NCI-H2171 (cell line): ENCODE measurements at places on chromosomes 5 and 9.
A peak's percentile ranks its signal among the peaks of the same experiment; 100 is the strongest.

DNA sequence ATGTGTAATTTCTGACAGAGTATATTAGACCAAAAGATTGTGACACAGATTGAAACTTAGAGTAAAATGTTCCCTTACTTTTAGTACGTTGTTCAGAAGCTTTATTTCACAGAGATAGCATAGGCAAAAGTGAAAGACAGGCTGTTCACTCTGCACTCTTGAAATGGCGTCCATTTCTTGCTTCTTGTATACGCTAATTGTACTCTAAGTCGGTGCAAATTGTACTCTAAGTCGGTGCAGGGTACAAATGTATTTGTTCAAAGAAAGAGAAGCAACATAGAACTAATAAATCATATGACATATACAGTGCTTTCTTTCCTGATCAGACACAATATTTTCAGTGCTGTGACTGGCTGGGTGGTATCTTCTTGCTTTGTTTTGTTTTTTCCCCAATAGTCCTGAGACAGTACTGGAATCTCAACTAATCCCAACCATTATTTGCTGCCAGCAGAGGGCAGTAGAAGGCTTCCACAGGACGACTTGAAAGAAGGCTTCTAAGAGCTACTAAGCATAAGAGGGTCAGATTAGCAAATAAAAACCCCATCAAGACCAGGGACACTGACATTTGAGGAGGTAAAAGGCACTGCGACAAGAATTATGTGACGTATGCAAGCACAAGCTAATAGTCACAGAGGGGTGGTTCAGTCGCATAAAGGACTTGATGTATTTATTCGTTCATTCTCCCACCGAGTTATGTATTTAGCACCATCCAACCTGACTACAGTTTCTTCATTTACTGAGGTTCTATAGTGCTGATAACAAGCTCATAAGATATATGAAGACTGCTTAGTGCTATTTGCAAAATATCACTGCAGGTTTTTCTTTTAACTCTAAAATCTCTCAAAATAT lies 831.8 kb downstream of the TAF11L14 start:
- DNase-seq: peak; percentile 49

DNA sequence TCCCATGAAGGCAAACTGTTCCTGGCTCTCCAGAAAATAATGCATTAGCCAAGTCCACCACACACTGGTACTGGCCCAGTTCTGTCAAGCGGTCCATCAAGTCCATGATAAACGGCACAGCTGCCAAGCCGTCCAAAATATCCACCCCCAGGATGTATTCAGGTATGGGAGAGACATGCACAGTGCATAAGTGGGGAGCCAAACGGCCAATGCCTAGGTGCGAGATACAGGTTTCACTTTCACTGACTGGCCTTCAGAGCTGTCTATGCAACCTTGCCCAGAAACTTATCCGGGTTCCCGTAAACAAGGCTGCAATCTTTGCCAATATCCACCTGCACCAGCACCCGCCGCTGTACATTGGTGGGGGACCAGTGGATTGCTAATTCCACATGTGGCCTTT lies 795.8 kb downstream of the EFNA5 start:
- no peak for DNase-seq

GRCh38 chr9:89661956-89662717 lies 57.3 kb downstream of the GADD45G start:
- peak; percentile 96 for DNase-seq

DNA sequence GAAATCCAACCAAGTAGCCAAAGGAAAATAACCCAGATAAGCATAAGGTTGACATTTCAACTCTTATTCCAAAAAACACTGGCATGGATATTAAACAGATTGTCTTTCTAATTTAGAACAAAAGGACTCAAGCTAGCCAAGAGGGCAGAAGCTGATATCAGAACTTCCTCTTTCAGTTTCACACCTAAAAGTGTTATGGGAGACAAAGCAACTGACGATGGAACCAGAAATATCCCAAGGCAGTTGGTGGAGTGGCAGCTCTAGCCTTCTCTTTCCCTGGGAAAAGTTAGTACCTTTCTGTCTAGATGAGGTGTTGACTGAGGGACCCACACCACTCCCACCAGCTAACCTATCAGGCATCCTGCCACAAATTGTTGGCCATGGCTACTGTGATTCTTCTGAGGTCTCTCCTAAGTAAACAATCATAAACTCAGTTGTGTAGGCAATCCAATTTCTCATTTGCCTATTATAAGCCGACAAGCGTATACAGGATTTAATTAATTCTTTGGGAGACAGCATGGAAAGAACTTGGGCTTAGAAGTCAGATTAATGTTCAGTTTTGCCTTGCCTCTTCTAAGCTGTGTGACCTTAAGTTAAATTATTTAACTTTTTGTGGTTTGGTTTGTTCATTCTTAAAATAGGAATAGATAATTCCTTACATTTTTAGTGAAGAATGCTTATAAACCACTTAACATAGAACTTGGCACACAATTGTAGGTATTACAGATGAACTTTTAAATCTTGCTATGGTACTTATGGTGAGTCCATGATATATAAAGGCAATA lies 110.9 kb upstream of the ADAMTSL1 start:
- DNase-seq: no peak

GRCh38 chr5:37770786-37771185 lies 69.1 kb downstream of the GDNF start:
- DNase-seq: no peak

- DNase-seq: no peak
Observed at GRCh38 chr9:15576350-15577050, 23.7 kb downstream of the CCDC171 start.

DNA sequence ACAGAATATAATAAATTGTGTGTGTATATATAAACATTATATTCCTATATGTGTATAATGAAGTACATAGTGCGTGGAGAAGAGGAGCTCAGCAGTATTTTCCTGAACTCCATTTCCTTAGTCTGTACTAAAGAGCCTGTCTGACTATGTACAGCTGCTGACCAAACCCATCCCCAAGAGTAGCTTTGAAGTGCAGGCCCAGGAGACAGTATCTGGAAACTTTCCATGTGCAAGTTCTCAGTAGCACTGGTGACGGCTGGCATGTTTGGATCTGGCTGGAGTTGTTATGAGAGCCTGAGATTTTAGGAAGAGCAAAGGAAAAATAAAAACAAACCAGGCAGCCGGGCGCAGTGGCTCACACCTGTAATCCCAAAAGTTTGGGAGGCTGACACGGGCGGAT lies 244.2 kb downstream of the RFK start:
- no peak for DNase-seq

DNA sequence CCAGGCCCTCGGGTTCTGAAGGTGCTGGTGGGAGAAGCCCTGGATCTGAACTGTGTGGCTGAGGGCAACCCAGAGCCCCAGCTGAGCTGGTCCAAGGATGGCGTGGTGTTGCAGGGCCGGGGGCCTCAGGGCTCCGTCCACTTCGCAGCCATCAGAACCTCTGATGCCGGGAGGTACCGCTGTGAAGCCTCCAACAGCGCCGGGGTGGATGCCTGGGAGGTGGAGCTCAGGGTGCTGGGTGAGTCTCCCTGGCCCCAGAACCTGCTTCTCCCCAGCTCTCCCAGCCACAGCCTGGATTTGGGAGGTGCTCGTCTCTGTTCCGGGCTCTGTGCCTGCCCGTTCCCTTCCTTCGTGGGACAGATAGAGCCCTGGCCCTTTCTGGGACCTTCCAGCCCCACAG lies 75.6 kb downstream of the HMCN2 start:
- no peak for DNase-seq

GRCh38 chr9:136616307-136616635 lies 46.4 kb upstream of the EGFL7 start:
- DNase-seq: no peak

DNA sequence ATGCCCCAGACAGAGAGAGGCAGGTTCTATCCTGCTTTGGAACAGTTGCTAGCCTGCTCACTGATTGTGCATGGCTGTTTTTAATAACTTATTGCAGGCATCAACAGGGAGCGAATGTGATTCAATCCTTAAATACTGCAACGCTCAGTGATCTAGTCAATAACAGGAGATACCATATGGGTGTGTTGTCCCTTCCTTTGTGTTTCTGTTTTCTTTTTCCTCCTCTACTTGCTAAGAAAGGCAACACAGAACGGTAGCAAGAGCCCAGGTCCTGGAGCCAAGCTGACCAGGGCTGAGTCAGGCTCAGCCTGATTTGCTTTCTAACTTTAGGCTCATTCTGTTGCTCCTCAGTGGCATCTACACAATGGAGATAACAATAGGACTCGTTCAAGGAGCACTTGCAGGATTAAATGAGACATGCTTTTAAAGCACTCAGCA lies 98.6 kb upstream of the EQTN start:
- no peak for DNase-seq

DNA sequence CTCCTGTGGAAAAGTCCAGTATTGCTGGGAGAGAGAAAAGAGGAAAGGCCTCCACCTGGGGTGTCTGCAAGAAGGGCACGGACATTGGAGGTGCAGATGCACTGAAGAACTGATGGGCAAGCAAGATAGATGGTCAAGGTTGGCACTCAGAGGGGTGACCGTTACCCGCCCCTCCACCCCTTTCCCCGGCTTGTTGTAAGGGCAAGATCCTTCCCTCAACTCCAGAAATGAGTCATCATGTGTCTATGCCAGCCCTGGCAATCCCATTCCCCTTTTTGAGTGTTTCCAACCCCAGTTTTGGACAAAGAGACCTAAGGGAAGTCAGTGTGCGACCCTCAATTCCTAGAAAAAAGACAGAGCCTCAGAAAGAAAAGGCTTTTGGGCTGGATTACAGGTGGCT lies 34.9 kb upstream of the ATP6V1G1 start:
- DNase-seq: no peak

- DNase-seq: no peak
Observed at GRCh38 chr5:72138943-72139521, 31.8 kb downstream of the MAP1B start.

DNA sequence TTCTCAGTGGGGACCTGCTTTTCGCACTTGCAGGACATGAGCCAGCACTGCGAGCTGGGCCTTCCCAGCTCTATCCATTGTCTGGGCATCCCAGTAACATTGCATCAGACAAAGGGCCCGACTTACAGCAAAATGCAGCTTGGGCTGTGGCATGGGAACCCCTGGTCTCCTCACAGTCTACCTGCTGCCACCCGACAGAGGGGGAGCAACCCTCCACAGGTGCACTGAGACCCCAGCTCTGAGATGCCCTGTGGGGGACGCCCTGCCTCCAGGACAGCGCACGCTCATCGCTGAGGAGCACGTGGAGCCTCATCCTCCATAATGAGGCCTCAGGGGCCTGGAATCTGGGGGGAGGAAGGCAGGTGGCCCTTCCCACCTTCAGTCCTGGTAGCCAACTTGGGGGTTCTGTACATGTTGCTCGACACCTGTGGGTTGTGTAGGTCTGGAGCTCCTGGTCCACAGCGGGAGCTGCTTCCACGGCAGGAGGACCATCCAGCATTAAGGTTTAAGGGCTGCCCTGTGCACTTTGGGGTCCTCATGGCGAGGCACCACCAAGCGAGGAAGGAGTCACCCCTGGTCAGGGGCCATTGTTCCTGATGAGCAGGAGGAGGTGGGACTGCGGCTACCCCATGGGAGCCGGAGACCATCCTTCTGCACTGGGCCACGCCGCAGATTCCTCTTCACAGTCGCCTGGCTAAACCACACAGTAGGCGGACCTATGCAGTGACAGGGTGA lies 376.5 kb upstream of the IRX1 start:
- no peak for DNase-seq

DNA sequence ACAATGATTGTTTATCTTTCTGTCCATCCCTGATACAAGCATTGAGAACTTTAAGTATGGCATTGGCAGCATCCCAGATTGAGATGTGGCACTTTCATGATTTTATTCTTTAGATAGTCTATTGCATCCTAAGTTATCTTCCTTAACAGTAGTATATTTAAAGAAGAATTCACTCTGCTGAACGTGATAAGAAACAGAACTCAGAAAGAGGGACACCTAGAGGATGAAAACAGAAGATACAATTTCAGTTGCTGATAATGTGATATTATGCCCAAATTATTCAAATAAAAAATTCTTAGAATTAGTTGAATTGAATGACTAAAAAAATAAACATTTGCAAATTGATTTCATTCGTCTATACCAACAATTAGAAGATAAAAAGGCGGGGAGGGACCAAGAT lies 218.1 kb upstream of the DMRTA1 start:
- no peak for DNase-seq

GRCh38 chr5:137741718-137742117 lies 5.8 kb upstream of the KLHL3 start:
- no peak for DNase-seq

- DNase-seq: no peak
Observed at GRCh38 chr5:25964009-25964372, 1074.4 kb downstream of the CDH9 start.

GRCh38 chr5:95935553-95936100 lies 26.0 kb downstream of the ELL2 start:
- no peak for DNase-seq

DNA sequence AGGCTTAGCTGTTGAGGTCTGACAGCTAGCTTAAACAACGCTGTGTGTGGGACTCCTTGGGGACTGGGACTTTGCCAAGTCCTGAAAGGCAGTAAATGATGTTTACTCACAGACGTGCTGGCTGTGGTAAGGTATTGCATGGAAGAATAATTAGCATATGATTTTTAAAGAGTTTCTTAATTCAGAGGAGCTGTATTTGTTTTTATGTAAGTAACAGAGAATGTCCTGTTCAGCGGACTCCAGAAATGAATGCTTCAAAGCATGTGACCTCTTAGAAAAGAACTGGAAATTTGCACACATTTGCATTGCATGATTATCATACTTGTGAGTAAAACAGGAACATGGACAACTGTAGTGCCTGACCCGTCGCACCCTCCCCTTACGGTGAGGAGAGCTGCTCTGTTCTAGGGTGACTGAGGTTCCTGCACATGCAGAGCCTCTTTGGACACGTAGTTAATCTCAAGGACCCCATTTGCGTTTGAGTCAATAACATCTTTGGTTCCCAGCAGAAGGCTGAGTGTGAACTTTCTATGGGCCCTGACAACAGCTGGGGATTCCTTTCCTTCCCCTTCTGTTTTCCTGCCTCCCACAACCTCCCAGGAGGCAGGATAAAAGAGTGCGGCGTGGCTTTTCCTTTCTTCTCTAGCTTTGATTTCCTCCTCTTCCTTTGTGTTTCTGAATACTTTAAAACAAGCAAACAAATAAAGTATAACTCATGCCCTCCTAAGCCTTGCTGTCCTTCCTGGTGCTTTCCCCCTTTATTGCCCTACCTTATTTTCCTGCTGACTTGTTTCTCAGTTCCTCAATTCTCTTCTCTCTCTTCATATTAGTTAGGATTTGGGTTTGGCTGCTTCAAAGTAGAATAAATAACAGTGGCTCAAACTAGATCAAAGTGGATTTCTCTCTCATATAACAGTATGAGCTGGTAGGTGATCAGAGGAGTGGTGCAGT lies 157.2 kb upstream of the CD180 start:
- DNase-seq: no peak

GRCh38 chr5:73496984-73497457 lies 1.2 kb upstream of the BTF3 start:
- peak; percentile 38 for DNase-seq

GRCh38 chr9:14131356-14132088 lies 182.4 kb downstream of the NFIB start:
- peak; percentile 46 for DNase-seq
